ENCODE measurements at places on chromosomes 7 and 10.

- peak; percentile 9 for DNase-seq
Observed at GRCh38 chr10:45495438-45496152, 121.6 kb downstream of the ALOX5 start.

DNA sequence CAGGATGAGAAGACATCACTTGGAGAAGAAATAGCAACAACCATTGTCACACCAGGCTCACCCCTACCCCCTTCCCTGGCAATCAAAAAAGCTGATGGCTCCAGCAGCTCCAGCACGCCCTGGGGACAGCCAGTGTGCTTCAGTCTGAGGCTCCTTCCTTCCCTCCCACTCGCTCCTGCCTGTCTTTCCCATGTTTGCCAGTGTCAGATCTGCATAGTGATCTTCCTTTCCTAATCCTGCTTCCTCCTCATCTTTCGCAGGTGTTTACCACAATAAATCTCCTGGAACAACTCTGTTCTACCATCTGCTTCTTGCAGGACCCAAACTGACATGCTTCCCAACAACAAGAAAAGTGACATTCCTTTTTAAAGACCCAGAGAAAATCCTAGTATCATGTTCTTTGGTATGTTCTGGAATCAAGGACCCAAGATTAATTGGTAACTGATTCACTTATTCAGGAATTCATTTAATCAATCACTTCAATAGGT, 57.1 kb downstream of the STEAP1B start:
- DNase-seq, result no peak

GRCh38 chr10:83995738-83996331, 143.5 kb upstream of the GHITM start:
- DNase-seq, result no peak

DNA sequence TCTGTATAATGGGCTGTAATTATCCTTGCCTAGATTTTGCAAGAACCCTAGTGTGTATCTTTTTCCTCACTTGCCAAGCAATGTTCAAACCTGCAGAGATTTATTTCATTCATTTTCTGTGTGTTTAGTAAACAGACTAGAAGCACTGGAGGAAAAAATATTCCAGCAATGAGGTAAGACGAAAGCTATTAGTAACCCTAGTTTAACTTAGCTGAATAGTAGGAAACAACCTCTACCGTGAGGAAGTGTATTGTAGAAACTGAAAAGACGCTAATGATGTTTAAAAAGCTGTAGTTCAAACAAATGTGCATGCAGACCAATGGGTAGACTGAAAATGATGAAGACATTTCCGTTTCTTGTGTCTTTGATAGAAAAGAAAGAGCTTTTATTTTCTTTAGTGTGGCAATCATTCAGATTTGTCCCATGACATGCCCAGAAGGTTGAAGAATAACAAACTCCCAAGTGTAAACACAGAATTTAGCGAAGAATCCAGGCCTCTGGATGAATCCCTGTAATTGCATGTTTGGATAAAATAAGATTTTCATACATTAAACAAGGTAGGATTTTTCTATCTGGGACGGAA, 20.7 kb downstream of the CAV1 start:
- DNase-seq, result no peak

DNA sequence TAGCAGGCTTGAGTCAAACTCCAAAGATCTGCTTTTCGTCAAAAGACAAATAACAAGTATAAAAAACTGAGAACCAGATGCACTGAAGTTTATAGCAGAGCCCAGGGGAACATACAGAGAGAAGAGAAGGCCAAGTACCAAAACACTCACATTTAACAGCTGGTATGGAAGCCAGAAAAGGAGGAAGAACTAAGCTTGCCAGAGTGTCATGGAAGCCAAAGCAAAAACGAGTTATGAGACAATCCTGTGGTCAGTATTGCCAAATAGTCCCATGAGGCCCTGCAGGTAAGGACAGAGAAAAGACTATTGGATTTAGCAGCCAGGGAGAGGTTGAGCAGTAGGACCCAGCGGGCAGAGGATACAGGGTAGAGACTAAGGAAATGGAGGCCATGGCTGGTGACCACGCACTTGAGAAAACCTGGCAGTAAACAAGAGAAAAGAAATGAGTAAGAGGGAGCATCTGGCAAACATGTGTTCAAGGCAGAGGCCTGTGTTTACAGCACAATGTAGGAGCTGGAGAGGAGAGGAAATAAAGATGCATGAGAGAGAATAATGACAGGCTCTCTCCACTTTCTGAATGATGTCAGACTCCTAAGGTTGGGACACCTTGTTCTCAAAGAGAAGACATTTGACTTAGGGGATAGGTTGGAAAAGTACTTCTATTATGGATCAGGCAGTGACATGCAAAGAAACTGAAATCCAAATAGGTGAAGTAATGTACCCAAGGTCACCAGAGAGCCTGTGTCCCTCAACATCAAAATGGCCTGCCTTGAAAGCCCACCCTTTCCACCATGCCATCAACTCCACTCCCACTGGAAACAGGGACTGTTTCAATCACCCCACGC, 9.1 kb downstream of the CREB3L2 start:
- no peak for DNase-seq

DNA sequence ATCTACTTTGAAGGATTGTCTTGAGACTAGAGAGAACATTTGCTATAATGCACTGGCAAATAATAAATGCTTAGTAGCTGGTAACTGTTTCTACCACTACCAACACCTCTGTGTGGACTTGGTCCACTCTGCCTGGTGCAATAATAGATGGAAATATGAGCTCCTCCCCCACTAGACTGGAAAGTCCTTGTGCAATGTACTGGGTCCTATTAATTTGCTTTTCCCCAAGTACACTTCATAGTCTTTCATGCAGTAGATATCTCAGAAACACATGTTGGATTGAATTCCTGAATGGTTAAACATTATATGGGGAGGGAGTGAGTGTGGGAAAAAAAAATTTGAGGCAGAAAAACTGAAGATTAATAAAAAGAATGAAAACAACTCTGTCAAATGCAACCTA, 119.3 kb downstream of the C10orf90 start:
- DNase-seq, result no peak

DNA sequence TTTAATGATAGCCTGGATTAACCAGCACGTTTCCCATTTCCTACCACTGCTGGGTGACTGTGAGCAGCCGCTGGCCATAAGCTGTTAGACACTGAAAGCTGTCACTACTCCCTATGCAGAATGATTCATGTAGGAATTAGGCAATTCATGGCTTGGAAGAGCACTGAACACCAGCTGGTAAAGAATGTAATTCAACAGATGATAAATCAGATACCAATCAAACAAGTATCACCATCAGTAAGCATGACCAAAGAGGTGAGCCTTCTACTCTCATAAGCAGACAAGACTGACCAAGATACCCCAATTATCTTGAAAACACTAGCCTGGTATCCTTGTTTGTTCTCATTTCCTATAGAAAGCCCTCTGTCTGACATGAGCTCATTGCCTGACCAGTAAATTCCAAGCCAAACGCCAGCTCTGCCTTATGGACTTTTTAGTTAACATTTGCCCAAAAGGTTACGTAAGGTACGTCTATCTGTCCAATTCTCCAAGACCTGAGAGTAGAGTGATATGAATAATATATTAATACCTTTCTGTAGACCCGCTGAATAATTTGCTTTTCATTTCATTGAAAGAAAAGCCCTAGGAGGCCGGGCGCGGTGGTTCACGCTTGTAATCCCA, 127.7 kb downstream of the ELMO1 start:
- peak; percentile 14 for DNase-seq

DNA sequence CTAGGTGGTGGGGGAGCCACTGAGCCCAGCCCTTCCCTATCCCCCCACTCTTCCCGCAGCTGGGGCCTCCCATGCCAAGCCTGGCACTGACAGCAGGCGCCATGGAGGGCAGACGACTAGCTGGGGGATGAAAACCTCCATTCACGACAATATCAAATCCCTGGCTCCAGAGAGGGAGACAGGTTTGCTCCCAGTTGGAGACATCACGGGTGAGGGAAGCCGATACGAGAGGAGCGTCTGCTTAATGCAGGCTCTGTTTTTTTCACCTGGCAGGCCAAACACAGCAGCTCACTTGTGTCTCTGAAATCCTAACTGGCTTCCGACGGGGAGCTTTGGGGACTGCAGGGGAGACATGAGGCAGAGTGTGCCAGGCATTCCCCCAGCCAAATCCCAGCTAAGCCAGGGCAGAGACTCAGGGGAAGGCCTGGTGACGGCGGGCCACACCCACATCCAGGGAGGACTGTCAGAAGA, 307.4 kb upstream of the ZMIZ1 start:
- DNase-seq, result no peak

DNA sequence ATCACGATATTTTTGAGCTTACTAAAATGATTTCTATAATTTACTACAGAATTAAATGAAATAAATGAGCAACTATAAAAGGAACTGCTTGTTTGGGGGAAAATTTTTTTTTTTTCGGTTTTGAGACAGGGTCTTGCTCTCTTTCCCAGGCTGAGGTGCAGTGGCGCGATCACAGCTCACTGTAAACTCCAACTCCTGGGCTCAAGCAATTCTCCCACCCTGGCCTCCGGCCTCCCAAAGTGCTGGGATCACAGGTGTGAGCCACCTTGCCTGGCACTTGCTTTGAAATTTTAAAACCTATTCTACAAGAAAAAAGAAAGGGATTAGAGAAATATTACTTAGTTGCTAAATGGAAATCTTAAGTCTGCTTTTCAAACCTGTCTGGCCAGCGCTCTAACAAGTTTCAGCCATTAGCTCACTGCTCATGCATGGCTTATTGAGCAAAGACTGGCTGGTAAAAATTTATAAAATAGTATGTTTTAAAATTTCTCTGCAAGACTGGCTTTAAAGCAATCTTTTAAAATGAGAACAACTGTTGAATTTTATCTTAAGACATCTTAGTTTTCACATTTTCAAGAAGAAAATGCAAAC, 144.0 kb downstream of the ATE1 start:
- DNase-seq, result no peak

GRCh38 chr7:140478246-140479061, 851 bp downstream of the MKRN1 start:
- peak; percentile 48 for DNase-seq

- no peak for DNase-seq
Observed at GRCh38 chr10:65950075-65950474, 975.8 kb upstream of the LRRTM3 start.

DNA sequence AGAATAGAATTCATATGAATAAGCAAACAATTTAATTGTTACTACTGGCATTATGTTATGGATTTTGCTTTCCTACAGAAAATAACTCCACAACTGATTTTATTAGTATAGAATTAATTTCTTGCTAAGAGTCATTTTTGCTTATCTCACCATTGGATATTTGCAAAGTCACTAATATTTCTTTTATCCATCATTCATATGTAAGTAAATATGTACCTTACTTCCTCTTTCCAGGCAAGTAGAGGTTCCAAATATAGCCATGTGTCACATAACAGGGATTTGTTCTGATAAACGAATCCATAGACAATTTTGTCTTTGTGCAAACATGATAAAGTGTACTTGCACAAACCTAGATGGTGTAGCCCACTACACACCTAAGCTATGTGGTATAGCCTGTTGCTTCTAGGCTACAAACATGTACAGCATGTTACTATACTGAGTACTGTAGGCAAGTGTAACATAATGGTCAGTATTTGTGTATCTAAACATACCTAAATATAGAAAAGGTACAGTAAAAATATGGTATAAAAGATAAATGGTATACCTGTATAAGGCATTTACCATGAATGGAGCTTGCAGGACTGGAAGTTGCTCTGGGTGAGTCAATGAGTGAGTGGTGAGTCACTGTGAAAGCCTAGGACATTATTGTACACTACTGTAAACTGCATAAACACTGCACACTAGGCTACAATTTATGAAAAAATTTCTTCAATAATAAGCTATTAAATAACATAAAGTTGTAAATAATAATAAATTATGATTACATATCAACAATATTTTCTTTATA, 18.3 kb downstream of the KLLN start:
- DNase-seq, result no peak

GRCh38 chr10:15180736-15181135, 12.2 kb upstream of the NMT2 start:
- DNase-seq, result no peak

GRCh38 chr10:112071596-112072133, 111.9 kb downstream of the GPAM start:
- DNase-seq, result peak; percentile 6

DNA sequence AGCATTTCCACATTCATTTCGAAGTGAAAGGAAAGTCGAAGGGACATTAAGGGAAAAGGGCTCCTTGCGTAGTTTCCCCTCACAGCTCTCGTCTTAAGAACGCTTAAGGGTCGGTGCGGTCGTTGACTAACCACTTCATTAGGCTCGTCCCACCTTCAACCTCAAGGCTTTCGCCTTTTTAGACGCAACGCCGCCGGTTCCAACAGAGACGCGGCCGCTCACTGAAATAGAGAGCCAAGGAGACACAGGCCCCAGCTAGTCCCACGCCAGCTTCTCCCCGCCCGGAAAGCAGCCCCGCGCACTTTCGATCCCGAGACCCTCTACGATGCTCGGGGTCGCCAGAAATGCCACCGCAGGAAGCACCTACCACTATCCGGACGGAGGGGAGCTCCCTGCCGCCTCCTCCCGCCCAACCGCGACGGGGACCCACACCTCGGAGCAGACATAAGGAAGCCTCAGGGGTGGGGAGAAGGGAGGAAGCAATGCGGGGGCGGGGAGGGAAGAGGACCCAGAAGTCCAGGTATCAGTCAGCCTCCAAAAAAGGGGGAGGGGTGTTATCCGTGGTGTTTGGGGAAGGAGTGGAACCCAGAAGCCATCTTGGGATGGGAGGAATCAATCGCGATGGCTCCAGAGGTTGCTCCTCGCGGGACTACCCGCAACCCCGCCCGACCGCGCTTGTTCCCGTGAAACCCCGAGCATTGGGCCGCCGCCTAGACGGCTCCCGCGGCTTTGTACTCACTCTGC, 559 bp downstream of the TRA2A start:
- DNase-seq, result peak; percentile 77

DNA sequence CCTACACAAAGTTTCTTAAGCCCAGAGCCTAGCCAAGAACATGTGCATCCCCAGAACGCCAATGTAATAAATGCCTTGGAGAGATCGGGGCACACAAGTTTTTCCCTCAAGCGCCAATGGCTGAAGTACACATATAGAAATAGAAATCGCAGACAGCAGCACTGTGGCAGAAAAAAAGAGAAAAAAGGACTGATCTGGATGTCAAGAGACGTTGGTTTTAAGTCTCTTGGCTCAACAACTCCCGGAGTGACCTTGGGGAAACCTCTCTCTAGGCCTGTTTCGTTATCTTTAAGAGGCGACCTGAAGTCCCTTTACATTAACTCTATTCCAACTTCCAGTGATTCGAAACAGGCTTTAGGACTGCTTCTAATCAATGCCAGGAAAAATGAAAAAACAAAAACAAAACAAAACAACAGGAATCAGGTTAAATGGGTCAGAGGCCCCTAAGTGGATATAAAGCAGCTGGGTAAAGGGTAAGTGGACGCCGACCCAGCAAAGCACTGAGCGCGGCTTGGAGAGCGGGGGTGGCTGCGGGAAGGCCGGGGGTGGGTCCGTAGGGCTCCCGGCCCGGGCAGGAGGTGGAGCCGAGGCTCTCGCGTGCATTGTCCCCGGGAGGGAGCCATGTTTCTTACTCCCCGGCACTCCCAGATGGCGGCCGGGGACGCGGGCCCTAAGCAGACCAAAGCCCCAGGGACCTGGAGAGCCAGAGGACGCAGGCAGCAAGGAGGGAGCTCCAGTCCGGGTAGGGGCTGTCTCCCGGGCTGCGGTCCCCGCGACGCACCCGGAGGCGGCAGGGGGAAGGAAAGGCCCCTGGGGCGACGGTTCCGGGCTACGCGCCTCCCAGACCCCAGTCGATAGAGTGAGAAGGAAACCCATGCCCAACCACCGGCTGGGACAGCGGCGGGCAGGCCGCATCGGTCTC, 757 bp downstream of the EIF3A start:
- DNase-seq, result peak; percentile 74

Data from SW480 (cell line).